ENCODE measurements at places on chromosomes 3 and 15. TPM values are rescaled to one million over a fixed set of nuclear protein-coding genes. Genes with fewer than 3 reads are reported as not detected.

DNA sequence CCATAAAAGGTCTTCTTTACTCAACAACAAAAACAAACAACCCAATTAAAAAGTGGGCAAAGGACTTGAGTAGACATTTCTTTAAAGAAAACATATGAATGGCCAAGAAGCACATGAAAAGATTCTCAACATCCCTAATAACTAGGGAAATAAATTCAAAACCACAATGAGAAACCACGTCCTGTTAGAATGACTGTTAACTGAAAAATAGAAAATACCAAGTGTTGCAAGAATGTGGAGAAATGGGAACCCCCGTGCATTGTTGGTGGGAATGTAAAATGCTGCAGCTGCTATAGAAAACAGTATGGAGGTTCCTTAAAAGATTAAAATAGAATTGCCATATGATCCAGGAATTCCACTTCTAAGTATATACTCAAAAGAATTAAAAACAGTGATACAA lies 34.8 kb downstream of the NMNAT3 start:
- no peak for DNase-seq

GRCh38 chr15:75097939-75098338 lies 74.5 kb downstream of the PPCDC start:
- no peak for DNase-seq

GRCh38 chr3:13543253-13543652 lies 5.7 kb upstream of the FBLN2 start:
- peak; percentile 91 for DNase-seq

DNA sequence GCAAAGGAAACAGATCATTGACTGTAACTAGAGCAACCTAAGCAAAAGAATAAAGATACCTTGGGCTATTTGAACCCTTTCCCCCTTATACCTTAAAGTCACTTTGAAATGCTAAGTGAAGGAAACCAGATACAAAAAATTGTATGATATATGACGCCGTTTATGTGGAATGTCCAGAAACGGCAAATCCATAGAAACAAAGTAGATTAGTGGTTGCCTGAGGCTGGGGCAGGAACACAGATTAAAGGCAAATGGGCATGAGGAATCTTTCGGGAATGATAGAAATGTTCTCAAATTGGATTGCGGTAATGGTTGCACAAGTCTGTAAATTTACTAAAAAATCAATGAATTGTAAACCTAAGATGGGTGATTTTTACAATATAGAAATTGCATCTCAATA lies 160.1 kb upstream of the CCDC54 start:
- no peak for DNase-seq

GRCh38 chr15:36896949-36897348 lies 203.4 kb downstream of the MEIS2 start:
- no peak for DNase-seq

DNA sequence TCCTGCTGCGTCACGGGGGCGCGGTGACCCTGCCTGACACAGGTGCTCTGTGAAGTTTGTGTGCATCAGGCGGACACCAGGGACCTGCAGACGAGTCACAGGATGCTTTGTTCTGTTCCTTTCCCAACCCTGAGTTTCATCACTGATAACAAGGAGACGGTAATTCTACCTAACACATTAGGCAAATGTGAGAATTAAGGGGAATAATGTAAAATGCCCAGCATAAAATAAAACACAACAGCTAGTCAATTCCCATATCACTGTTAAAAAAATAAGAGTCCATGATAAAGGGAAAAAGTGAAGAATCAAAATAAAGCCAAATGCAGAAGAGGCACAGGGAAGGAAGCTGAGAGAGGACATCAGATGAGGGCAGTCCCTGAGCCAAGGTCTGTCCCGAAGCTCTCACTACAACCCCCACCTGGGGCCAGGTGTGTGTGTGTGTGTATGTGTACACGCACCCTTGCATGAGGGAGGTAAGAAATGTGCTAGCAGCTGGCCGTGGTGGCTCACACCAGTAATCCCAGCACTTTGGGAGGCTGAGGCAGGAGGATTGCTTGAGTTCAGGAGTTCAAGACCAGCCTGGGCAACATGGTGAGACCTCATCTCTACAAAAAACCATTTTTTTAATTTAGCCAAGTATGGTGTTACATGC lies 27.5 kb downstream of the PLA2G4D start:
- peak; percentile 35 for DNase-seq

- DNase-seq: peak; percentile 71
Observed at GRCh38 chr3:170037463-170038433, at the start of gene GPR160. Gene GPR160 (plus strand): TSS chr3:170037995. CDS start chr3:170083973, 45,978 bp downstream.

XXYLT1 gene
- total RNA-seq: 9.5 TPM

GOLGA8N gene
- 23.3 TPM for total RNA-seq

Data from suprapubic skin (tissue), 4 donors.